Stimulated activated CD8-positive, alpha-beta memory T cell treated with anti-CD3 and anti-CD28 coated beads, Interleukin-4, amount 100 ng/mL, for 4 hours (primary cell): ENCODE measurements at places on chromosomes 3 and 15.

DNA sequence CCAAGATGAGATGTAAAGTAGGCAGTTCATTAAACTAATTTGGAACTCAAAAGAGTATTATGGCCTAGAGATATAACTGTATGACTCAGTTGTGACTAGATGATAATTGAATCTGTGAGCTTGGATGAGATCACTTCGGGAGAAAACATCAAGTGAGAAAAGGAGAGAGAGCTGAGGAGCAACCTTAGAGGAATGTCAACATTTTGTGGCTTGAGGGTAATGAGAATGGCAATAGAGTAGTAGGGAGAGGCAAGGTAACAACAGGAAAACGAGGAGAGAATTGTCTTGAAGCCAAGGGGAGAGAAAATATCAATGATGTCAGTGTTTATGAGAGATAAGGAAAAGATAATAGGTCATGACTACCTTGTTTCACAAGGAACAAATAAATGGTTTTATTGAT is 580.2 kb downstream of the NLGN1 start:
- DNase-seq: no peak

DNA sequence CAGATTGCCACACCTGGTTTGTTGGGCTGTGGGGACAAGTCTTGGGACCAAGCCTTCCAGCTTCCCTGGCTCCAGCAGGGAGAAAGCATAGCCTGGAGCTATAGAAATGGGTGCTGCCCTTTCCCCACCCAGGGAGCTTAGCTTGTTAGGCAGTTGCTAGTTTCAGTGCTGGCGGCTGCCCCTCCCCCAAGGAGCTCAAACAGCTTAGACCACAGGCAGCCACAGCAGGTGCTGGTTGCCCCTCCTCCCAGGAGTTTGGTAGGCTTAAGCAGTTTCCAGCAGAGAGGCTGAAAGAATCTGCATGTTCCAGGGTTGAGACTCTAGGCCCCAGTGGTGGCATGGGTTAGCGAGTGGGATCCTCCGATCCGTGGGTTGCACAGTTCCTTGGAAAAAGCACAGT is 889.7 kb downstream of the IGSF11 start:
- no peak for DNase-seq

DNA sequence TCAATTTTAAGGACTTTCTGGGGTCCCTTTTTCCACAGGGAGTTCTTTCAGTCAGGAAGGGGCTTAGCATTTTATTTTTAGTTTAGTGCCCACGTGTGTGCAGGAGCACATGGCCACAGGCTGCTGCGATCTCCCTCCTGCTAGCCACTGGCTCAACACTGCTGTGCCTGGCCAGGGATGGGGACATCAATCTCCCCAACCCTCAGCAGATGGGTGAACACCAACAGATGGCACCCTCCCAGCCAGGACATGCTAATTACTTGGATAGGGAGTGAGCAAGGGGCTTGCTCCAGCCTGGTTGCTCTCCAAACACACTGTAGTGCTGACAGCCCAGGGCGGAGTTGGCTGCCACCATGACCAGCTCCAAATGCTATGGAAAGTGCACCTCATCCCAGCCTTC is 7.4 kb upstream of the RIOX2 start:
- no peak for DNase-seq

GRCh38 chr3:189842681-189843602 is 211.8 kb downstream of the TP63 start:
- DNase-seq: no peak

GRCh38 chr15:32029862-32030781 is at the start of gene CHRNA7:
Gene CHRNA7, plus strand, starts transcription at chr15:32030515. Its CDS starts 80 bp downstream, at chr15:32030595.
- no peak for DNase-seq

DNA sequence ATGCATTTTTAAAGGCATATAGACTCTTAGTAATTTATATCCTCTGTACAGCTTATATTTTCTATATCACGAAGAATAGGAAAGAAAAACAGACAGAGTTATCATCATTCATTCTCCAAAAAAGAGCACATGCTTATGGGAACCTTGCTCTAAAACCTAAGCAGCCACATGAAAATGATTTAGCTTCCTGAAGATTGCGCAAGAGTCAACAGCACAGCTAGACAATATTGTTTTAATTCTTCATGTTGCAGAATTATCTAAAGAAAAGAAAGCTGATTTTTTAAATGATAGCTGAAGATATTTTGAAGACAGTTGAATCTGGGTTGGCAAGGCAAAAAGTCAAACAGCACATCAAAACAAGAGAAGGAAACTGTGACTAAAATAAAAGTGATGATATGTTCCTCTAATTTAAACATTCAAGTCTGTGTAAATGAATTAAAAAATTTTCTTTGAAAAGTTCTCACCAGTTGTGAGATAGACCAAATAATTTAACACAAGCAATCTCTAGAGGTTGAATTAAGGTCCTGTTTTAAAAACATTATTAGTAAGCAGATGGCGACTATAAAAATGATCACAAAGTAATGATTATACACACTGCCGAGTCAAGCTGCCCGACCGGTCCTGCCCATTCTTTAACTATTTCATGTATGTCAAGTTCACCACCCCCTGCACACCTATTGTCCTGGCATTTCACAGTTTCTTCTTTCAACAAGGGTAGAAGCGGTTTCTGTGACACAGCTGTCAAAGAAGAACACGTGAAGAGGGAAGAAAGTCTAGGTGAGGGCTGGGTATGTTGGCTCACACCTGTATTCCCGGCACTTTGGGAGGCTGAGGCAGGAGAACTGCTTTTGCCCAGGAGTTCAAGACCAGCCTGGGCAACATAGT is 74.2 kb upstream of the BHLHE40 start:
- no peak for DNase-seq

GRCh38 chr3:140950863-140951262 is 9.2 kb downstream of the SLC25A36 start:
- DNase-seq: no peak

GRCh38 chr3:141262308-141262705 is 30.7 kb downstream of the PXYLP1 start:
- DNase-seq: no peak

- no peak for DNase-seq
Measured at GRCh38 chr3:129345971-129346370, 67.3 kb downstream of the HMCES start.

GRCh38 chr15:83310521-83311456 is 26.3 kb upstream of the BNC1 start:
- DNase-seq: no peak

DNA sequence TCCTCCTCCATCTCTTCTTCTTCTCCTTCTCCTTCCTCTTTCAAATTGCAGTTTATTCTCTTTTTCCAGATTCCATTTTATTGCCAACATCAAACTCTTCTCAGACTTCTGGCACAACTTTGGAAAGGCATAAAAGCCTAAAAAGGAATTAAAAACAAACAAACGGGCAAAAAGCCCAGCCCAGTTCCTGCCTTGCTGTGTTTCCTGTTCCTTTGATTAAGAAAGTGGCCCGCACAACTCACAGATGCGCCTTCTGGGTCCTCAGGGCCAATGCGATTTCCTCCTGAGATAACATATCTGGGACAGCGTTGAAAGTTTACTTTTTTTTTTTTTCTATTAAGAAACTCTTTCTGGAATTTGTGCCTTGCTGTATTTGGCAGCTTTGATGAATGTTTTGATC is 158.7 kb upstream of the UBE3A start:
- DNase-seq: no peak

GRCh38 chr3:79160421-79160820 is 607.4 kb downstream of the ROBO1 start:
- no peak for DNase-seq

- no peak for DNase-seq
Measured at GRCh38 chr3:195879416-195880036, 28.8 kb downstream of the TNK2 start.

GRCh38 chr15:66489179-66489791 is 8.3 kb downstream of the SNAPC5 start:
- DNase-seq: no peak

DNA sequence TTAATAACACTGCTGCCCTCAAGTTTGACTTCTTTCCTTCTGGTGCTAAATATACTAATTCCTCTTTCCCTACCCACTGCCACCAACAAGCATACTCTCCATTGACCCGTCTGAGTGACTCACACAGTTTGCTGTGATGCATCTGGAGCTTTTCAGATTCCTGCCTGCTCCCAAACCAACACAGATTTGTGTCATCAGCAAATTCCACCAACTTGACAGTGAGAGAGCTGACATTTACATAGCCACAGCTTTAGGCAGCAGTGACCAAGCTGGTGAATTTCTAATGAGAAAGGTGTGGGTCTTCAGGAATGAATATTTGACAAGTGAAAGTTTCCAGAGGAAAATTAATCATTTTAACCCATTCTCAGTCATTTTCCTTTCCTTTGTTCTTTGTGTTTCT is 96.5 kb upstream of the PRICKLE2 start:
- no peak for DNase-seq

DNA sequence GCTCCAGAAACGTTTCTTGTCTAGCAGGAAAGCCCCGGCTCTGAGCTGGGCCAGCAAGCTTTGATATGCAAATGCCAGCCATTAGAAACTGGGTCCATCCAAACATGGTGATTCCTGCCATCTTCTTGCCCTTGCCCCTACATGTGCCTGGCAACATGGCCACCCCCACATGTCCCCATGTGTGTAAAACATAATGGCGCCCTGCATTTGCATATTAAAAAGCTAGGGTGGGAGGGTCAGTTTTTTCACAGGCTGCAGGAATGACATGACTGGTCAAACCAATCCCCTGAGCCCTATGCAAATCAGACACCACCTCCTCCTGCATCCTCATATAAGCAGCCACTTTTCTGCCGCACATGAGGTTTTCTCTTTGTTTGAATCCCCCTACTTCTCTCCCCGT is 21.2 kb downstream of the GPR156 start:
- no peak for DNase-seq

DNA sequence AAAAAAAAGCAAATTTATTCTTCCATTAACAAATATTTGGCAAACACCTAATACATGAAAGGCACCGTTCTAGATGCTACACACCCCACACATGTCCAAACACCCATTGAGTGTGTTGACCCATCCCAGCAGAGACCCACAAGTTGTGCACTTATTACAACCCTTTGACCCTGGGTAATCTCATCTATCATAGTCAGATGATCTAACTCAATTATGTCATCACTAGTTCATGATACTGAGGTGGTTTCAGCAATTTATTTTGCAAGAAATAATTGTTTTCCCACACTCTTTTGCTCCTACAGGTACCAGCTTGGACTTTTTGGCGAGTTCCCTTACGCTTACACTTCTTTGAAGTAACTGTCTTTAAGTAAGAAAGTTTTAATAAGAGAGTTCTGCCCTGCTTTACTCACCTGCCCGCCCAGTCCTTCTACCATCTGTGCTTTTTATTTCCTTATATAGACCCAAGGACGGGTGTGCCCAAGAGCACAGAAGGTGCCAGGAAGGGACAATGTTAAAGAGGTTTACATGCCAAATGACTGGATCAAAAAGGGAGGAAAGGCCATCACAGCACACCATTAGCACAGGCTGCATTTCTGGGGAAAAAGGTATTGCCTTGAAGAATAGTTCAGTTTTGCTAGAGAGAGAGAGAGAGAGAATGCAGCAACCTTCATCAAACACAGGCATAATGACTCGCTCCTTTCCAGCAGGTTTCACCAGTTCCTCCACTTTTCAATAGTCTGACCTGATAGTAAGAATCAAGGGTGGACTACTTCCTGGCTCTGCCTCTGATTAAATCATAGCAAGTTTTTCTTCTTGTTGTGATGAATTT is 54.5 kb upstream of the ATP11B start:
- no peak for DNase-seq

DNA sequence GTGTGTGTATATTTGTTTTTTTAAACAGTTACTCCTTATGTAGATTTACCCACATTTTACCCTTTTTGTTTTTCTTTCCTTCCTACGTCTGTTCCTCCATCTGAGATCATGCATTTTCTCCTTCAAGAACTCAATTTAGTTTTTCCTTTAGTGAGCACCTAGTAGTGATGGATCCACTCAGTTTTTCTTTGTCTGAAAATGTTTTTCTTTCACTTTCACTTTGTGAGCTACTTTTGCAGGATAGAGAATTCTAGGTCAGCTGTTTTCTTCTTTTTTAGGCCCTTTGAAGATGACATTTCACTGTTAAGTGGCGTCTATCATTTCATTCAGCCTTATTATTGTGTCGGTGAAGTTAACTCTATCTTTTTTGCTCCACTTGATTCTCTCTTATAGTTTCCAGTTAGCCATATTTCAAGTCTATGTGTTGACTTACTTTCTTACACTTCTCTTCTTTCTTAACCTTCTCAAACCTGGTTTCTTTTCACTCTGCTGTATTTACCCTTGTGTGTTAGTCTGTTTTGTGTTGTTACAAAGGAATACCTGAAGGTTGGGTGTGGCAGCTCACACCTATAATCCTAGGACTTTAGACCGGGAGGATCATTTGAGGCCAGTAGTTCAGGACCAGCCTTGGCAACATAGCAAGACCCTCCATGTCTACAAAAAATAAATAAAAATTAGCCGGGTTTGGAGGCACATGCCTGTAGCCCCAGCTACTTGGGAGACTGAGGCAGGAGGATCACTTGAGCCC is 55.8 kb downstream of the PRKCI start:
- DNase-seq: no peak

- no peak for DNase-seq
Measured at GRCh38 chr3:197578376-197578775, 22.6 kb upstream of the BDH1 start.

GRCh38 chr3:180983136-180983535 is 6.4 kb downstream of the DNAJC19 start:
- no peak for DNase-seq

GRCh38 chr3:120281261-120281660 is 3.8 kb downstream of the GPR156 start:
- no peak for DNase-seq
